Metanephros (tissue), 2 donors: ENCODE measurements at places on chromosomes 3 and 15. TPM values are rescaled to one million over a fixed set of nuclear protein-coding genes. Genes with fewer than 3 reads are reported as not detected.

CTXND1 gene
- 5.2 TPM for total RNA-seq

PP2D1 gene
- not detected for total RNA-seq

CHSY1 gene
- 39.9 TPM for total RNA-seq

GNL3 gene
- 55.5 TPM for total RNA-seq

ARGFX gene
- not detected for total RNA-seq
